Thoracic aorta endothelial cell (primary cell): ENCODE measurements at places on chromosomes 11 and 22. TPM values are rescaled to one million over a fixed set of nuclear protein-coding genes. Genes with fewer than 3 reads are reported as not detected.

The ELFN2 gene
- under 0.01 TPM in 2 replicates for total RNA-seq

The SPON1 gene
- total RNA-seq = not detected in 2 replicates

The WBP2NL gene
- total RNA-seq = 0.22 TPM in 1 of 2 replicates, not detected in the other

The PLEKHB1 gene
- 0.79 TPM in 1 of 2 replicates, not detected in the other for total RNA-seq

The DDT gene
- 81.8 and 91.3 TPM in 2 replicates for total RNA-seq

The ATP5MG gene
- total RNA-seq = 46.3 and 56.8 TPM in 2 replicates

The SCUBE1 gene
- 0.14 TPM in 1 of 2 replicates, not detected in the other for total RNA-seq

The CAVIN3 gene
- 145 and 301 TPM in 2 replicates for total RNA-seq

The EXPH5 gene
- 0.13 and 0.22 TPM in 2 replicates for total RNA-seq

The APOBEC3F gene
- 1.7 and 4.0 TPM in 2 replicates for total RNA-seq

The PRDX5 gene
- 108 and 151 TPM in 2 replicates for total RNA-seq

The SLC22A12 gene
- not detected in 2 replicates for total RNA-seq

The OSBP2 gene
- total RNA-seq = 6.0 and 10.8 TPM in 2 replicates

The ARFIP2 gene
- total RNA-seq = 46.3 and 51.5 TPM in 2 replicates

The TMEM151A gene
- total RNA-seq = under 0.01 TPM in 1 of 2 replicates, not detected in the other

The APOBEC3G gene
- total RNA-seq = 3.9 and 6.1 TPM in 2 replicates

The PRR5L gene
- total RNA-seq = 9.8 and 25.5 TPM in 2 replicates

The OR10D3 gene
- total RNA-seq = under 0.01 TPM in 1 of 2 replicates, not detected in the other

The TMEM123 gene
- 242 and 254 TPM in 2 replicates for total RNA-seq

The OR8D4 gene
- total RNA-seq = under 0.01 TPM in 1 of 2 replicates, not detected in the other

The RGL4 gene
- total RNA-seq = not detected in 2 replicates

The PDGFB gene
- 69.5 and 71.6 TPM in 2 replicates for total RNA-seq

The TST gene
- 40.9 and 41.8 TPM in 2 replicates for total RNA-seq

The NARS2 gene
- 20.2 and 22.6 TPM in 2 replicates for total RNA-seq

The SAA1 gene
- total RNA-seq = not detected in 2 replicates

The TYR gene
- not detected in 2 replicates for total RNA-seq

The SPDYC gene
- total RNA-seq = not detected in 2 replicates

The NLRP14 gene
- total RNA-seq = 0.07 and 0.53 TPM in 2 replicates

The RRAS2 gene
- total RNA-seq = 120 and 147 TPM in 2 replicates

The OR5B21 gene
- total RNA-seq = not detected in 2 replicates

The MUC2 gene
- total RNA-seq = not detected in 2 replicates

The OR52H1 gene
- 0.22 TPM in 1 of 2 replicates, not detected in the other for total RNA-seq

The KCNQ1 gene
- under 0.01 and 0.14 TPM in 2 replicates for total RNA-seq

The BATF2 gene
- 0.53 and 2.0 TPM in 2 replicates for total RNA-seq
